ENCODE measurements at places on chromosomes 2 and 18. TPM values are rescaled to one million over a fixed set of nuclear protein-coding genes. Genes with fewer than 3 reads are reported as not detected.
A peak's percentile ranks its signal among the peaks of the same experiment; 100 is the strongest.

DNA sequence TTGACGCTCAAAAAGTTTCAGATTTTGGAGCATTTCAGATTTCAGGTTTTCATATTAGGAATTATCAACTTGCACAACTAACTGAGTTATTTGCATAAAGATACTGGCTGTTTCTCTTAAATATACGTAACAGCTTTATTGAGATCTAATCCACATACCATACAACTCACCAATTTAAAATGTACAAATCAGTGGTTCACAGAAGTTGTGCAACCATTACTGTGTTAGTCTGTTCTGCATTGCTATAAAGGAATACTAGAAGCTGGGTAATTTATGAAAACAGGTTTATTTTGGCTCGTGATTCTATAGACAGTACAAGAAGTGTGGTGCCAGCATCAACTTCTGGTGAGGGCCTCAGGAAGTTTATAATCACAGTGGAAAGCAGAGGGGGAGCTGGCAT is 8.2 kb downstream of the ATIC start:
- H3K4me1 ChIP-seq: no peaks in the 10 kb centered on the region
- H3K27ac ChIP-seq: no peak overlapping the region
- H3K36me3 ChIP-seq: peaks cover 94% of the 10 kb centered on the region
- DNase-seq: no peak

DNA sequence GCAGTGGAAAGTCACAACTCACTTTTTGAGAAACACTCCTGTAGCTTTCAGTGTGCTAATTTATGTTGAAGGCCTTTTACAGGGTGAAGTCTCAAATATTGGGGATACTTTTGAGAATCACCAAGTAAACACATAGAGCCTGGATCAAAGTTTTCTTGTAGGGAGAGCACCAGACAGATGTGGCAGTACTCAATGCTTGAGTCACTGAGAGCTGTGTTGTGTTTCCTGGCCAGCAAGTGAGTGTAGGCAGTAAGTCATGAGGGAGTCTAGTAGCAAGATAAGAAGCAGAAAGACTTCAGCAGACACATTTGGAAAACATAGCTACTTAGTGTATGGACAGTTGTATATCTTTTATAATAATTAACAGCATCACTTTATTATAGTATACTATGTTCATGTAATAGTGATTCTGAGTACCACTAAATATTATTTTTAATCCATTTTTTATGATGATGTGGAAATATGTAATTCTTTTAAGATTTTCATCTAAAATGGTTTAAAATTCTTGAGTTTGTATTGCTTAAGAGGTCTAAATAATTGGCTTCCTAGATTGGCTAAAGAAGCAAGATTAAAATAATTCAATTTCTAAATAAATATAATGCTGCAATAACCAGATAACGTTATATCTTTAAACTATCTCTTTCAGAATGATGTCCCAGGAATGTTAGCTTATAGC is 12.8 kb downstream of the PSMD1 start:
- no peaks in the 10 kb centered on the region for H3K4me1 ChIP-seq
- H3K36me3 ChIP-seq: peaks cover 75% of the 10 kb centered on the region
- no peak overlapping the region for H3K4me3 ChIP-seq

DNA sequence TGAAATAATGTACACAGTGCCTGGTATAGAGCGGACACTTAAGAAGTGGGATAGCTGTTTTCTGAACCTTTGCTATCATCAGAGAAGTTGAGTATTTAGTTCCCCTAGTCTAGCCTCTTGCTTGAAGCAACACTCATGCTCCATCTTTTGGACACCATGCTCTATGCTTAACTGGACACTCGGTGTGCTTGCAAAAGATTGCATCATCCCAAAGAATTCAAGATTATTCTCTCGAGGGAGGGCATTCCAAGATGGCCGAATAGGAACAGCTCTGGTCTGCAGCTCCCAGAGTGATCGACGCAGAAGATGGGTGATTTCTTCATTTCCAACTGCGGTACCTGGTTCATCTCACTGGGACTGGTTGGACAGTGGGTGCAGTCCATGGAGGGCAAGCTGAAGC is 143.9 kb upstream of the FSHR start:
- no peak overlapping the region for H3K27ac ChIP-seq
- H3K4me3 ChIP-seq: no peak overlapping the region
- H3K27me3 ChIP-seq: no peaks in the 10 kb centered on the region
- DNase-seq: no peak
- H3K4me1 ChIP-seq: no peaks in the 10 kb centered on the region

The NCOA1 gene
- 14.0 TPM for total RNA-seq

GRCh38 chr2:191629001-191629453 is 48.9 kb upstream of the NABP1 start:
- no peak overlapping the region for H3K27ac ChIP-seq
- H3K4me3 ChIP-seq: no peak overlapping the region
- DNase-seq: no peak
- H3K27me3 ChIP-seq: no peaks in the 10 kb centered on the region
- no peaks in the 10 kb centered on the region for H3K36me3 ChIP-seq

GRCh38 chr18:52615943-52616342 is 275.9 kb downstream of the DCC start:
- no peak overlapping the region for H3K4me3 ChIP-seq
- no peaks in the 10 kb centered on the region for H3K36me3 ChIP-seq
- H3K27ac ChIP-seq: no peak overlapping the region
- H3K4me1 ChIP-seq: no peaks in the 10 kb centered on the region
- no peak for DNase-seq

- no peaks in the 10 kb centered on the region for H3K27me3 ChIP-seq
- H3K4me3 ChIP-seq: no peak overlapping the region
- no peaks in the 10 kb centered on the region for H3K36me3 ChIP-seq
- DNase-seq: peak; percentile 33
These were observed 375.0 kb downstream of the CTNNA2 start for GRCh38 chr2:79887747-79888374.

Measured in H9 (cell line).